ENCODE measurements at places on chromosomes 1 and 21.

DNA sequence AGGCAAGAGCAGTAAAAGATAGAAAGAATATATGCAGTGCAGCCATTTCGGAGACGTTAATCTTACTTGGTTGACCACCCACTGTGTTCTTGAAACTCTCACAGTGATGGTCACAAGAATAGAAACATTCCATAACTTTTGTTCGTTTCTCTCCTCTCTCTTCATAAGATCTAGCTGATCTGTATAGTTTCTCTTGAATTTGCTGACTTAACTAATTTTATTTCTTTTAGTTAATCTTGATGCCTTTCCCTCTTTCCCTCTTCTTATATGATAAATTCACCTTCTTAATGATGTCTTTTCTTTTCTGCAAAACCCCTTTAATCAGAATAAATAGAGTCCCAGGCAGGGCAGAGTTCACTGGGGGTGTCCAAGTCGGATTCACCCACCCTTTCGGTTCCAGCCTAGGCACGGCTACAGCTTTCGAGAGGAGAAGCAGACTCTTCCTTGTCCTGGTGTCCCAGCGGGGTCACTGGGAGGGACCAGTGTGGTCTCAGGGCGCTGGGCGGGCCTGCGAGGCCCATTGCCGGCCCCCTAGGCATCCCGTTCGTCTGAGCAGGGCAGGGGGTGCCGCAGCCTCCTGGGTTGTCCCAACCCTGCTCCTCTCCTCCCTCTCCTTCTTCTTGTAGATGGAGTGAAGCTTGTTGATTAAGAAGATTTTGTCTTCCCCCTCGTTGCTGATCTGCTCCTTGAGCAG, 39.8 kb downstream of the ZNF691 start:
- DNase-seq: no peak

DNA sequence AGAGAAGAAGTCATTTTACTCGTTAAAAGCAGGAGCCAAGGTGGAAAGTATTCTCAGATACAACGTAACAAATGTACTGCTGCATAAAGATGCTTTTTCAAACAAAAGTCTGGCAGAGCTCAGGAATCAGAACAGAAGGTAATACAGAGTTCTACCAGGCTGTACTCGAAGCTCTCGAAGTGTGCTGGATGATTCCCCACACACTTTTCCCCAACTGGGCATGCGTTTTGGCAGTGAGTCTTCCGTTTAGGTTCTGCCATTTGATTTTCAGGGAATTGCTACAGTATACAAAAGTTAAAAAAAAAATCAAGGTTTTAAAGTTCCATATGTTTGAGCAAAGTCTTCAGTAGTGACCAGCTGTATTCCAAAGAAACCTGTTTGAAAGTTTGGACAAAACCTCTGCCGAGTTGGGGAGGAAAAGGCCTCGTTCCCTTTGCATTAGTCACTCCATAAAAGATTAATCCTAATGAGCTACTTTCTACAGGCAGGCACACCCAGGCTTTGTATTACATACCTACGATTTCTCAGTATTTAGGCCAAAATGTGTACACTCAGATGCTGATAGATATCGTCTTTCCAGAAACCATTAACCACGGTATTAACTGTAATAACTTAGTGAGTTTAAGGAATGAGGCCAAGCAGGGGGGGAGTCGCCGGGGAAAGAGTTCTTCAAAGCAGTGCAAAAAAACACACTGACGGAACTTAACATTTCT, 477.1 kb downstream of the LMO4 start:
- DNase-seq: no peak

DNA sequence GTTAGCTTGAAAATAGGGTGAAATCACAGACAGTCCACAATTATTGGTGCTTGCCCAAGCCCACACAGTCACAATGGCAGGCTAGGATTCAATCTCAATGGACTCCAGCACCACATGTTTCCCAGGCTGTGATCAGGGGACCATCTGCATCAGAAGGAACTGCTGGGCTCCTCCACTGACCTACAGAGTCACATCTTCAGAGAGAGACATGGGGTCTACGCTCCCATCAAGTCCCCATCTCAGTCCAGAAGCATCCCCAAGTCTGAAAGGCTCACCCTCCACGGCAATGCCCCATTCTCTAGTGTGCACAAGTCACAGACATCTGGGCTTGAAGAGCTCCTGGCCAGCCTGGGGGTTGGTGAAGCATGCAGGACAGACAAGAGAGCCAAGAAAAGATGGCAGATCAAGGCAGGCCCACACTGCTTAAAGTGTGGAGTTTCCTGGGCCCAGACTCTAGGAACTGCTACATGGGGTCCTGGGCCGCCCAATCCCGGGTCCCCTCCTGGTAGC, 262.5 kb downstream of the NPHP4 start:
- DNase-seq: no peak

GRCh38 chr1:201715351-201715750, 113.6 kb upstream of the IPO9 start:
- no peak for DNase-seq

GRCh38 chr1:156963621-156964020, 43.2 kb downstream of the LRRC71 start:
- no peak for DNase-seq

GRCh38 chr21:44364151-44365053, 11.0 kb downstream of the TRPM2 start:
- DNase-seq: no peak

DNA sequence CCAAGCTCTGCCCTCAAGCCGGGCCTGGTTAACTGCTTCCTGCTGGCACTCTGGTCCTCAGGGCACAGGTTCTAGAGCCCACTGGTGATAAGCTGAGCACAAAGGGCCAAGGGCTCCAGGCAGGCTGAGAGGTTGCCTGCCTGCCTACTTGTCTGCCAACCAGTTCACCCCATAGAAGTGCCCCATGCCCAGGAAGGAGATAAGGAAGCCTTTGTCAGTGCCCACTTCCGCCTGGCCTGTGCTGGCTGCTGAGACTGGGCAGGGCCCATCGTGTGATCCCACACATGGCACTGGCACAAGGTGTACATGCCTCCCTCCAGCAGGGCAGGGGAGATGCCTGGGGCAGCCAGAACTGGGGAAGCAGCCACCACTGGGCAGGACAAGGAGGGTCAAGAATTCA, 24.1 kb downstream of the SLC9A1 start:
- DNase-seq: no peak

GRCh38 chr1:165287329-165287728, 69.2 kb downstream of the LMX1A start:
- DNase-seq: no peak

GRCh38 chr1:111364690-111365089, 62.8 kb downstream of the OVGP1 start:
- DNase-seq: no peak

- peak; percentile 83 for DNase-seq
Measured at GRCh38 chr1:167714439-167715156, 7.2 kb upstream of the MPZL1 start.

DNA sequence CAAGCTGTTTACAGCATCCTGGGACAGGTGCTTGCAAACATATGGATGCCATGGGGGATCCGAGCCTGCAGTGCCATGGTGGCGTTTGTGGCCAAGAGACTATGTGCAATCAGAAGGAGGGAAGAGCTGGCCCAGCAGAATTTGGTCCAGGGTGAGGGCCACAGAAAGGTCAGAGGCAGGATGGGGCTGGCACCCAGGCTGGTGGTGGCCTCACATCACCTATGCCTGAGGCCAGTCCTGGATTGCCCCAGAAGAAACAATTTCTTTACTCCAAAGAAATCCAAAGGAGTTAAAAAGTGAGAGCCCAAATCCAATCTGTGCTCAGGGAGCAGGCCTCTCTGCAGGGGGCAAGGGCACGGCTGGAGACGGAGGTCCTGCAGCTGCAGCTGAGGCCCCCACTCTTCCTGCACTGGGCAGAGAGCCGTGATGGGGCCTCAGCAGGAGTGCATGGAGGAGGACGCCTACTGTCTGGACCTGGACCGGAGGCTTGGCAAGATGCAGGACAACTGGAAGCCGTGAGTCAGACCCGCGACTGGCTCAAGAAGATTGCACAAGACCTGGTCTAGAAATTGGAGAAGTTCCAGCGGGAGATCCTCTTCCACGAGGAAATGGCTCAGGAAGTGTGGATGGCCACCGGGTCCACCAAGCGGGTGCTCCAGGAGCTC, 163.5 kb downstream of the RYR2 start:
- no peak for DNase-seq

DNA sequence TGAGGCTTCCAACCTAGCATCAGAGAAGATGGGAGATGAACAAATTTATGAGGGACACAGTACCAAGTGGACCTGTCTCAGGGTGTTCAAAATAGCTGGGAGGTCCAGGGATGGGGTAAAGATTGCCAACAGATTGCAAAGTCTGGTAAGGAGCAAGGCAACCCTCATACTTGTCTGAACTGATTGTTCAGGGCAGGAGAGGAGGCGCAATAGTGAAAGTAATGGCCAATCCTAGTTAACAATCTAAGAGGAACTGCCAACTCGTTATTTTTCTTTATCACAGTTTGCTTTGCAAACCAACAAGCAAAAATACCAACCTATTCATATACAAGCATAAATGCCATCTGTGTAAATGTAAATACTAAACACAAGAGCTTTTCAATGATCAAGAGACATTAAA, 78.4 kb upstream of the S1PR1 start:
- no peak for DNase-seq

DNA sequence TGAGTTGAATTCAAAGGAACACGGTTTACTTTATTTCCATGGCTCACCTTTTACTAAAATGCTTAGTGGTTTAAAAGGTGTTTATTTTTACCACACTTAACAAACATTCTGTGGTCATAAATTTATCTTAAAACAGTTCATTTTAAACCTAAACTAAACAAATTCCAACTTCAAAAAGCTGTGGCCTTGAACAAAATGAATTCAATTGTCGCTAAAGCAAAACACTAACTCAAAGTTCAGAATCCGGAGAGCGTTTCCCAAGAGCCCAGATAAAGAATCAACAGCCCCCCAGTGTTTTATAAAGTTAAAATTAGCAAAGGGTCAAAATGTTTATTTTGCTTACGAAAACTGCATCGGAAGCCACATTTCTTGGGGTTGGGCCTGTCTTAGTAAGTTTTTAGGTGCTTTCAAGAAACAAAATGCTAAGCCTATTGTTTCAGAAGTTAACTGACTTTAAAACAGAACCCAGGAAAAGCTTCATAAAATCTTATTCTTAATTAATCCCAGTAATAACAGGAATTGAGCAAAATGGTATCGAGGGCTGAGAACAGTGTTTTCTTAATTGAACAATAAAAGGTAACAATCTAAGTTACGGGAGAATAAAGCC, 1.3 kb downstream of the PUM1 start:
- DNase-seq: no peak

- no peak for DNase-seq
Measured at GRCh38 chr1:164592634-164593033, 33.6 kb downstream of the PBX1 start.

DNA sequence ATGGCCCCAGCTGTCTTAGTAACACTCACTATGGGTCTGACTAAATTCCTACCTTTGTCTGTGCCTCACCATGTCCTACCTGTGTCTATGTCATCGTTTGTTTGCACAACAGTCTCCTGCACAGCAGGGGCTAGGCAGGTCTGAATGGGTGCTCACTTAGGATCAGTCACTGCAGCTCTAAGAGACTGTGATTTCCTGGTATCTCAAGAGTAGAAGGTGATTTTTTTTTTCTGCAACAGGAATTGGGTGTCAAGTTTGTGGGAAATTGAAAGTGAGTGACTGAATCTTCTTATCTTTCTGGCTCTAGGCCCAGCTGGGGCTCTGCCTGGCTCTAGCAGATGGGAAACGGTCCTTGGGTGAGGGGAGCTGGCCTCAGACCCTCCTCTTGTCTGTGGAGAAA, 46.4 kb upstream of the TRABD2B start:
- no peak for DNase-seq

GRCh38 chr1:162028726-162029125, 5.1 kb upstream of the OLFML2B start:
- no peak for DNase-seq

GRCh38 chr1:90705956-90706355, 11.1 kb downstream of the BARHL2 start:
- DNase-seq: no peak

GRCh38 chr1:109368464-109368863, 29.3 kb downstream of the SORT1 start:
- DNase-seq: no peak

DNA sequence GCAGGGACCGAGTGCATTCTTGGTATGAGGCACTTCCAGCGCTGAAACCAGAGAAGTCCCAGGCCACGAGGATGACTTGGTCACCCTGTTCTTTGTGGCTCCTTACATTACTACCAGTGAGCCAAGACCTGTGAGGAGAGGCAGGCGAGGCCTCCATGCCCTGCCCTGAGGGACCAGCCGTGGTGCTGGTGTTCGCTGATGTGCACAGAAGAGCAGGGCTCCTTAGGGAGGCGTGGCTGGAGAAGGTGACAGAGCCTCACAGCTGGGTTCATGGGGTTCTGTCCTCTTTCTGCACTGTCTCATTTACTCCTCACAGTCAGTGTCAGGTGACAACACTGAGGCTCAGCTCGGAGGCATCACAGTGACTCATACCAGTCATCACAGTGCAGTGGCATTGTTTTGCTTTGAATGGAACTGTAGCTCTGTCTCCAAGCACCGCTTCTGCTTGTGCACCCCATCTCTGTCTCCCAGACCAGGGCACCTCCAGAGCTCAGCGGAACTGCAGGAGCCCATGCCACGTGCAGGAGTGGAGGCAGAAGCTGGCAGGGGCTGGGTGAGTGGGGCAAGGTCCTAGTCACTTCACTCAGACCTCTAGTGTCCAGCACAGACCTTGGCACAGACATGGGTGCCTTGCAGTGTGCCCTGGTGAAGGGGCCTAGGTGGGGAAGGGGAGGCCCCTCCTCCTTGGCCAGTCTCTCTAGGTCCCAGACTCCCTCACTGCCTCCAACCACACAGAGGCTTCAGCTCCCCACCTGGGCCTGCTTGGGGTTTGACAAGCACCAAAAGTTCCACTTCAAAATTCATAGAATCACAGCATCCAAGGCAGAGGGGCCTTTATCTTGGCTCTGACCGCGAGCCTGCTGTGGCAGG, 310.9 kb downstream of the MATN1 start:
- no peak for DNase-seq

DNA sequence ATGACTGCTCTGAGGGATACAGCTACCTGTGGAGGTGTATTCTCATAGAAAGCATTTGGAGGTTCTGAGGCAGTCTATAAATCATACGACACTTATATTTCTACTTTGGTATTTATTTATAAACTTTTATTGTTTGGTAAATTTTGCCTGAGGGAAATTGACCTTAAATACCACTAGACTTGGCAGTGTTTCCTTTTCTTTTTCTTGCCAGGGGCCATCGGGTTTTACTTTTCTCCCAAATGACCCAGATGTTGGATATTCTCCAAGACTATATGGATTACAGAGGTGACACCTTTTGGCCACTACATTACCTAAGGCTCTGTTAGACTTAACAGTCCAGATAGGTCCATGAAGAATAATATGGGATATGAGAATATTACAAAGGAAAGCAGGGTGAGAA, 28.2 kb downstream of the CHD1L start:
- DNase-seq: no peak
